ENCODE measurements at places on chromosomes 2 and 18.

DNA sequence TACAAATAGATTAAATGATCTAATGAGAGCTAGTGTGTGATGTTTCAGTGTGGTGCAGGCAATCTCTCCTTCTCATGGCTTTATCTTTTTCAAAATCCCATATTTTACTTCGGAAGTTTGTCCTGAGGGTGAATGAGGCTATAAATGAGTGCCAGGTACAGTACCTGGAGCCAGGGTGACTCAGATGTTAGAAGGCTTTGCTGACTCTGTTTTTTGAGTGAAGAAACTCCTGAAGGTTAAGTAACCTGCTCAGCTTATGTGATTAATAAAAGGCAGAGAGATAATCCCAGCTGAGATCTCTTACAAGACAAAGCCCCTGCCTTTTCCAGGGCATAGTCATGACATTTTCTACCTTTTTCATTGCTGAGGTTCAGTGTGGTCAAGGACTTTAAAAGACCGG lies 52.6 kb downstream of the MGAT5 start:
- DNase-seq = no peak

GRCh38 chr2:29335396-29335795 lies 220.2 kb downstream of the CLIP4 start:
- DNase-seq = no peak

- peak; percentile 67 for DNase-seq
These were observed 765 bp upstream of the ID2 start for GRCh38 chr2:8680822-8681760.

DNA sequence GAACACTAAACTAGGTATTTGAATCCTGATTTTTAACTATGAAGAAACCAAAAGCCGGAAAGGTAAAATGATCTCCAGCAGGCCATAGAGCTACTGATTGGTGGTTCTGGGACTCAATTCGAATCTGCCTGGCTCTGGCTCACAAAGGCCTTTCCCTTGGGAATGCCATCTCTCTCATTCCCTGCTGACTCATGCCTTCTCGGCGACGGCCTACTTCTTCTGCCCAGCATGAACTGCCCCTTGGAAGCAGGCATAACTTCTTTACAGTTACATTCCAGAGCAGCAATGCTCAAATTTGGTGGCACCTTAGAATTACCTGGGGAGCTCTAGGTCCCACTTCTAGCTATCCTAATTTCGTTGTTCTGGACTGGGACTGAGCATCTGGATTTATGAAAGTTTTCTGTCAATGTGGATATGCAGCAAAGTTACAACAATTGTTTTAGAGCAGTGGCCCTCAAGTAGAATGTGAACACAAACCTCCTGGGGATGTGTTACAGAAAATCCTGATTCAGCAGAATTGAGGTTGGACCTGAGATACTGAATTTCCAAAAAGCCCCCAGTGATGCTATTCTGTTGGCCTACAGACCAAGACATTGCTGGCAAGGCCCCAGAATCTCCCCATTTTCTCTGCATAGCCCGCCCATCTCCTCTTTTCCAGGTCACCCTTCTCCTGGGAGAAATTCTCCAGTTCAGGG lies 261.1 kb downstream of the CNTNAP5 start:
- no peak for DNase-seq

DNA sequence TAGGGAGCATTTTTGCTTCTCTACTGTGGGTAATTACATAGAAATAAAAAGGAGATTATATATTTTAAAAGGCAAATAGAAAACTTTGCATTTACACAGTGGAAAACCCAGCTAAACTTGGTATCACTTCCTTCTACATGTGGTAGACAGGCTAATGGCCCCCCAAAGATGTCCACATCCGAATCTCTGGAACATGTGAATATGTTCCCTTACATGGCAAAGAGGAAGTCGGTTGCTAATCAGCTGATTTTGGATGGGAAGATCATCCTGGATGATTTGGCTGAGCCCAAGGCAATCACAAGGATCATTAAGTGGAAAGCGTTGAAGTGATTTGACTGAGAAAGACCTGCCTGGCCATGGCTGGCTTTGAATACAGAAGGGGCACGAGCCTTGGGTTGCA lies 26.2 kb downstream of the CREG2 start:
- no peak for DNase-seq

DNA sequence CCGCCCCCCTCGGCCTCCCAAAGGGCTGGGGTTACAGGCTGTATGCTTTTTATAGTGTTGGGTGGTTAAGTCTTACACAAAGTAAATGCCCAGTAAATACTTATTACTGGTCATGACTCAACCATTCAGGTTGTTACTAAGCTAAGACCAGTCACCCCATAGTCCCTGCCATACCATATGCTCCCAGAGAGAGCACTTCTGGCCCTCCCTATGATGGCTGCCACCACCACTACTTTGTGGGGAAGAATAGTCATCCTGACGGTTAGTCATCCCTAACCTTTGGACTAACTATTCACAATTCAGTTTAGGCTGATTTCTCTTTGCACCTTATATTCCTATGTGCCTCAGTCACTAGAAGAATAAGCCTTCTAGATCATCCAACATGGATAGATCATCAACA lies 42.0 kb upstream of the MSH2 start:
- DNase-seq = no peak

DNA sequence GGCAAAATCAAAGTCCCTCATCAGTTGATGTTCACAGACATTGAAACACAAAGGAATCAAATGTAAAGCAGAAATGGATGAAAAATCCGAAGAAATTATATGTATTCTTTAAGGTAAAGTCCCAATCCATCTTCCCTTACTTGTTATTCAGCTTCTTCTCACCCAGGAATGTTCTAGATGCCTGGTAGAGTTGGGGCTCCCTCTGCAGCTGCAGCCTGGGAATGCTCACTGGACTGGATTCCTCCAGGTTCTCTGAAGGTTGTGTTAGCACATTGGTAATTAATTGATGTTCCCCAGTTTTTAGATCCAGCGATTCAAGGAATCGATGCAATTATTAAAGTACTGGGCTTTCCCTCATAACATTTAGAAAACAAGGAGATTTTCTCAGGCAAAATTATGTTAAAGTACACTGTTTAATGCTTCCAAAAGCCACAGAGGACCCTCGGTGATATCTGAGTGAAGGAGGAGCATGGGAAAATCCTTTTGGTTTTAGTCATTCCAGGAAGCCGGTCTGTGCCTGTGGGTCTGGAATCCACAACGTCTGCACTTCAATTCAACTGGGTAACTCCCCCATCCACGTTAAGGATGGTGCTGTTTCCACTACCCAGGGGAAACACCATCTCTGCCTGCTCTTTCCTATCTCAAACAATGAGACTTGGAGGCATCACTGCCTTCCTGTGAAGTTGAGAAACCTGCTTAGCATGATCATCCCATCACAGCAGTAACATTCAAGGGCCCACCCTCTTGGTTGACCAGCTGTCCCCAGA lies 22.0 kb downstream of the NTSR2 start:
- DNase-seq = no peak

DNA sequence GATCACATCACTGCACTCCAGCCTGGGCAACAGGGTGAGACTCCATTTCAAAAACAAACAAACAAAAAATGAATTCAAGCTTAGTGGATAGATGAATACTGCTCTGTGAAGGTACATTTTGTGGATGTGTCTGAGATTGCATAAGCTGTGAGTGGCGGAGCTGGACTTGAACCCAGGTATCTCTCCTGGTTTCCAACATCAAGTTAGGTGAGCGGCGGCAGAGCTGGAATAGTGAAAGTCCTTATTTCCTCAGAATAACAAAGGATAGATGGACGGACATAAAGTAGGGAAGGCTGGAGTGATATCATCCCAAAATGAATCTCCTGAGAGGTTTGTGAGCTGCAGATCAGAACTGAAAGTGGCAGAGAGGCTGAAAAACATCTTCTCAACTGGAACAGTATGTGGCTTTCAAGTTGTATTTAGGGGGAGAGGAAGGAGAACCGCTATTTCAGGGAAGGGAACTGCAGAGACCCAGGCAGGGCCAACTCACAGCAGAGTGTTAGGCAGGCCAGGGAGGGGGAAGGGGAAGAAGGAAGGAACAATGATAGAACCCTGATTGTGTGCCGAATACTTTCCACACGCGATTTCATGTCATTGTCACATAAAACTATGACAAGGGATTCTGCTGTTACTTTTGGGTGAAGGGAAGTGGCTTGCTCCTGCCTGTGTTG lies 106.2 kb downstream of the LPIN1 start:
- DNase-seq = no peak

DNA sequence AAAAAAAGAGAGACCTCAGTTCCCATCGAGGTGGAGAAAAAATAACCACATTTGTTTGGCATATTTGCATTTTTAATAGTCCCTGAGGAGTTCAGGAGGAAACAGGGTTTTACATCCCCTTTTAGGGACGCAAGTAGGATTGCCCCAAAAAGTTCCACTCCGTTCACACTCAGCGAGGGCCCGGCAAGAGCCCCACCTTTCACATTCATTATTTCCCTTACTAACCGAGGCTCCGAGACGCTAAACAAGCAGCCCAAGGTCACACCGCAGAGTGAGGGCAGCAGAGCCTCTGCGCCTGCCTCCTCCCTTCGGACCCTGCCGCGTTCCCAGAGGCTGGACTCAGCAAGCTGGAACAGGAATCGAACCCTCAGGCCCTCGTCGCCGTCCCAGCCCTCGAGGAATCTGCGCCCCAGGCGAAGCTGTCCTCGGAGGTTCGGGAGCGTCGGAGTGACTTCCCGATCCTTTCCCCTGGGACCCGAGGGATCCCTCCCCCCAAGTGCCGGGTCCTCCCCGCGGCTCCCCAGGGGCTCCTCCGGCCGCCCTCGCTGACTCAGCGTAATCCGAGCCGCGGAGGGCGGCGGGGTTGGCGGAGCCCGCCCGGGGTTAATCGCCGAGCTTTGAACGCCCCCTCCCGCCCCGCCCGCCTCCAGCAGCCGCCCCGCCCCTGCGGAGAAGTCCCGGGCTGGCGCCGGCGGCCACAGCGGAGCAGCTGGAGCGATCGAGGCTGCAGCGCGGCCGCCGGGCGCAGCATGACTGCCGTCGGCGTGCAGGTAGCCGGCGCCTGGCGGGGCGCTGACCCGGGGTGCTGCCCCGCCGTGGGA lies at the start of gene TMEM37:
TSS of gene TMEM37 (plus strand) at position 700 of the 821 bp plus-strand sequence. CDS start at position 750, 50 bp downstream.
- peak; percentile 88 for DNase-seq

GRCh38 chr2:67283641-67284040 lies 113.5 kb upstream of the ETAA1 start:
- DNase-seq = no peak

DNA sequence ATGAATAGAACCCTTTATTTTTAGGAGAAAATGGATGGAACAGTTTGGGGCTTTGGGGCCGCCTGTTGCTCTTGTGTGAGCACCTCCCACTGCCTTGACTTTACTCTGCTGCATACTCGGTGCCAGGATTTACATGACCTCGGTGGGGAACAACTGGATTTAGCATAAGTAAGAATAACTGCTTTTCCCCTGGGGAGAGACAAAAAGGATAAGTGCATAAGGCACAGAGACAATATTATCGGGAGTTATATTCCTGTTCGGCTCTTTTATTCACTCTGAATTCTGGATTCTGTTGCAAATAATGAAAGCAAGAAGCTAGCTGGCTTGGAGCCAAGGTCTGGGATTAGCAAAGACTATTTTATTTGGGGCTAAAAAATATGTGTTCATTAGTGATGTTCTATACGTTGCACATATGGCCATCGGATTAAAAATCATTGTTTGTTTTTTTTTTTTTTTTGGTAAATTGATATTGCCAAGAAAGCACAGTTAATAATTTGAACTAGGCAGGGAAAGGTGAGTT lies 69.8 kb downstream of the CYBRD1 start:
- no peak for DNase-seq

GRCh38 chr2:69817729-69818501 lies 11.5 kb upstream of the GMCL1 start:
- DNase-seq = no peak

- DNase-seq = no peak
These were observed 184.8 kb downstream of the NR4A2 start for GRCh38 chr2:156147594-156148330.

- DNase-seq = no peak
These were observed 52.3 kb downstream of the MYCN start for GRCh38 chr2:15992457-15993231.

DNA sequence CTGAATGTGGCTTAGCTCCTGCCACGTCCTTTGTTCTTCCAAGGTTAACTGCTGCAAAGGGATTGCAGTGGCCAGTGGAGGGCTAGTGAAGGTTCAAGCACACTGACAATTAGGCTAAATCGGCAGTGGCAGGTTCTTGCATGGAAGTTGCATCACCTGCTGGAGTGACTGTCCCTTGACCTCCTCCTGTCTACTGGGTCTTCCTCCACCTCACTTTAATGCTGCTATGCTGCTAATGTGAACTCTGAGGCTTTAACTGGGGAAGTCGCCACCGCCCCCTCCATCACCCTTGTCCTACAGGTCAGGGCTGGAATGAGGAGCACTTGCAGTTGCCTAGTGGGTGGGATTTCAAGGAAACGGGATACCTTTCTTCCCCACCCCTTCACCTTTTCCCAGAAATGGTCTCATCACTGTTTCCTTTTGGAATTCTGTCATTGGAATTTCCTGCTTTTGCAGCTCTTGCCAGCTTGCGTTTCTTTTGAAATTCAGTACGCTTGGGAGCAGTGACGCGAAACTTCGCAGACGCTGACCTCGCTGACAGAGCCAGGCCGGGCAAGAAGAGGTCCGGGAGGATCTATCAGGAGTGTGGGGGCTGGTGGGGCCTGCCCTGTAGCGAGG lies 150.3 kb downstream of the SH3RF3 start:
- peak; percentile 45 for DNase-seq

DNA sequence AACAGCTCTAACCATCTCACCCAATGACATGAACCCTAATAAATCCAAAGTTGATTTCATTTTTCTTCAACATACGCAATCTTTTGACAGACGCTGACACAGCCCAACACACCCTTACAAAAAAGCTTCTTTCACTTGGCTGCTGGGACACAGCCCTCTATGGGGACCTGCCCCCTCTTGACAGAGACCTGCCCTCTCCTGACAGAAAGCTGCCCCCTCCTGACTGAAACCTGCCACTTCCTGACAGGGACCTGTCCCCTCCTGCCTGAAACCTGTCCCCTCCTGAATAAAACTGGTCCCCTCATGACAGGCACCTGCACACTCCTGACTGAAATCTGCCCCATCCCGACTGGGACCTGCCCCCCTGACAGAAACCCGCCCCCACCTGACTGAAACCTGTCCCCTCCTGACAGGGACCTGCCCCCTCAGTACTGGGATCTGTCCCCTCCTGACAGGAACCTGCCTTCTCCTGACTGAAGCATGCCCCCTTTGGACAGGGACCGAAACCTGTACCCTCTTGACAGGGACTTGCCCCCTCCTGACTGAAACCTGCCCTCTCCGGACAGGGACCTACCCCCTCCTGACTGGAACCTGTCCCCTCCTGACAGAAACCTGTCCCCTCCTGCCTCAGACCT lies 87.9 kb downstream of the PXDN start:
- DNase-seq = no peak

DNA sequence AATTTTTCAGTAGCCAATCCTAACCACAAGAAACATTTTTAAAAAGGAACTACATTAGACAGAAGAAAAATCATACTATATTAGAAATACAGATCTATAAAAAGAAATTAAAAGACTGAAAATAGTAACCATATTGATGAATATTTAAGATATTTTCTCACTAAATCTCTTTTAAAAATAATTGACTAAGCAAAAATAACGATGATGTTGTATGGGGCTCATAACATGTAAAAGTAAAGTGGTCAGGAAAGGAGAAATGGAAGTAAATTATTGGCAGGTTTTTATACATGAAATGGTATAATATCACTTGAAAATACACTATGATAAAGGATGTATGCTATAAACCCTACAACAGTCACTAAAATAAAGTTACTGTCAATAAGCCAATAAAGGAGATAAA lies 5.4 kb downstream of the WDPCP start:
- DNase-seq = no peak

- no peak for DNase-seq
These were observed 342.7 kb downstream of the TDRD15 start for GRCh38 chr2:21466341-21466927.
